ENCODE measurements at places on chromosomes 3 and 15.

- peak; percentile 14 for DNase-seq
Observed at GRCh38 chr15:84634228-84634837, 19.8 kb downstream of the WDR73 start.

DNA sequence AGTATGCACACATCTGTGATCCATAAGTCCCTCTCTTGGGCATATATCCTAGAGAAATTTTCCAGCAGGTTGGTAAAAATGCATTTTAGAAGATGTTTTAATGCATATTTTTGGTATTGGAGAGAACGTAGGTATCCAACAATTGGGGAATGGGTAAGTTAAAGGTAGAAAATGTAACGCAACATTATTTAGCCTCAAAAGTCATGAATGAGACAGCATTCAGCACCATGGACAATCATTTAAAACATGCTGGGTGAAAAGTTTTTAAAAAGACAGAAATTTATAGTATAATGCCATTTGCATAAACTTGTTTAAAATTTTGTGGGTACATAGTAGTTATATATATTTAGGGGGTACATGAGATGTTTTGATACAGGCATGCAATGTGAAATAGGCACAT lies 43.4 kb downstream of the TRIM69 start:
- DNase-seq = no peak

DNA sequence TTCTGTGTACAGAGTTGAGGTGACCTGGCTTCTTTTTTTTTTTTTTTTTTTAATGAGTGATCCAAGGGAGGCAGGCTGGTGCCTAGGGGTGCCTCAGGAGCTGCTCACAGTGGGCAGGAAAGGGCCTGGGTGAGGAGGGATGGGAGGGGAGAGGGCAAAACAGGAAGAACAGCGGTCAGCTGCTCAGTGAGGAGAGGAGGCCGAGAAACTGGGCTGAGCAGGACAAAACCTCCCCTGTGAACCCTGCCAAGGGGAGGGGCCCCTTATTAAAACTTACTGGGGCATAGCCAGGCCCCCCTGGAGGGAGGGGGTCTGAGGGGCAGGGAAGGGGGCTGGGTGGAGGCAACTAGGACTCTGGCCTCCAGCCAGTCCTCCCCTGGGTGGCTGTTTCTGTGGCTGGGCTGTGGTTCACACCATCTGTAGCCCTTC lies 3.5 kb downstream of the PLEKHO2 start:
- no peak for DNase-seq

DNA sequence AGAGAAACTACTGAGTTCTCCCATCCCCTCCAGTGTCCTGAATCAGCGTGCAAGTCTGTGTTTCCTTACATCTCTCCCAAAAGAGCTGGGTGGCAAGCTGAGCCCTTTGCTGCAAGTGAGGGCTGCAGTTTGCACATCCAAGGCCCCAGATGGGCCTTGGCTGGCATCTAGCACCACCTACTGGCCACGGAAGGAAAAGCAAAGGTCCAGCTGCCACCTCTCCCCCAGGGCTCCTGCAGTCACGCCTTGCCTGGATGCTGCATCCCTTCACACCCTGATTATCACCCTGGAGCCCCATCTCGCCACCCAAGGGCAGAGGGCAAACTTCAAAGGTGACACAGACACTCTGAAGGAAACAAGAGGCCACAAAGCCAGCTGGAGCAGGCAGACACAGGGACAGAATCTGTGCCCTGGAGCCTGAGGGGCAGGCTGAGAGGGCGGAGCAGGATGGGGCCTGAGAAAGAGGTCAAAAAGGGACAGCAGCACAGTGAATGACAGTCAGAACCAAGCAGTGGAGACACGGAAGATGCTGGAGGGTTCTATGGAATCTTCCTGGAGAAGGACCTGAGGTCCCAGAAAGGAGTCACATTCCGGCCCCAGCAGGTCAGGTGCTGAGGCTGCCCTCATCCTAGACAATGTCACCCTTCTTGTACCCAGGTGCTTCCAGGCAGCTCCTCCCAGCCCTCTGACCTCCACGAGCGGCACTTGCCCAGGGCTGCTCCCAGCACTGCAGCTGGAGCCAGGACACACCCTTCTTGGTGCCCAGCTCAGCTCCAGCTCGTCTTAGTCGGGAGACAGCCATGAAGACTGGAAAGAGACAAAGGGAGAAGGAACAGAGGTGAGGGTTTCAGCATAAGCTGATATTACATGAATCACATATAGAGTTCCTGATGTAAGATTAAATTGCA lies 18.3 kb upstream of the NTRK3 start:
- peak; percentile 77 for DNase-seq

- no peak for DNase-seq
Observed at GRCh38 chr3:72344647-72345046, 503.6 kb downstream of the SHQ1 start.

- no peak for DNase-seq
Observed at GRCh38 chr3:143410259-143410658, 290.7 kb downstream of the CHST2 start.

DNA sequence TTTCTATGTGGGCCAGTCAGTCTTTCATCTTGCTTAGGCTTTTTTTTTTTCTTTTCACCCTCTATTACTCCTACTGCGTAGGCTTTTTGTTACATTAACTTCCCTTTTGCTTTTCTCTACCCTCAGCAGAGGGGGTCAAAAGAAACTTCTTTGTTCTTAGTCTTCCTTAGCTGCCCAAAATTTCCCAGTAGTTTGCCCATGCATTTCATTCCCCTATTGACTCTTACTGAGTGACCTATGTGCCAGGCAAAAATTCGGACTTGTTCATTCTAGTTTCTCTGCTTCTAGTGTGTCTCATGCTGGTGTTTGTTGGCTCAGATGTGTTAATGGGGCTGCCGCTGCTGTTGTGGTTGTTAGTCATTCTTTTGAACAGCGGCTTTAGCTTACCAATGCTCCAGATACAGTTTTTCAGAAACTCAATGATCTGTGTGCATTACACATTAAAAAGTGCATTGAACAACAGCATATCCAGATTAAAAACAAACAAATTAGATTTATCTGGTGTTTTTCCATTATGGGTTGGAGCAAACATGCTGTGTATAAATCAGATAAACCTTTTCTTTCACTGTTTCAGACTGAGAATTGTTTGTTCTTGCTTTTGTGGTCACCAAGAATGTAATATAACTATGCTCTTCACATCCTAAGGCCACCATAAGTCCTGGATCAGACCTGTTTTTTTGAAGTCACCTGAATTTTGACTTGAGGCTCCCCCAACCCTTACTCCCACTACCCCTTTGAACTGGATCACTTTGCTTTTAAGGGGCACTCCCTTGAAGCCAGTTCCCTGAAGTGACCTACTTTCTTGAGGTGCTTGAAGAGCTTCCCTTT lies 43.1 kb downstream of the PDE8A start:
- DNase-seq = no peak

DNA sequence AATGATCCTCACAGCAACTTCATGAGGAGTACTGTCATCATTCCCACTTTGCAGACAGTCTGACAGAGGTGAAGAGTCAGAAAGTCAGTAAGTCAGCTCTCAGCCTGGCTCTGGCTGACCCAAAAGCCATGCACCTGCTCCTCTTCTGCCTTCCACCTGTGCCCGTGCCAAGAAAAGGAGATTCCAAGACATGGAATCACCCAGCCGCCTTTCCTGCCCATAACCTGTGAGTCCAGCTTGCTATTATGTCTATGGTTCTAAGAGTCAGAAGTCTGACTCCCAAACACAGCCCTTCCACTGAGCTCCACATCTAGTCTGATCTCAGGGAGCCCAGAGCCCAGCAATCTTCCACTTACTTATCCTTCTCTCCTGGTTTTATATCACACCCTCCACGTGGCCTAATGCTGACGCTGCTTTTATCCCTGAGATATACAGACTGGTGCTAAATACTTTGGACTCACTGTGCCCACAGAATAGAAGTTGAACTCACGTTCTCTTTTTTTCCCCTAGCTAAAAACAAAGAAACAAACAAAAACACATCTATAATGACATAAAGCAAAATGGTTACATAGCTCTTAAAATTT lies 66.0 kb downstream of the PLD1 start:
- DNase-seq = no peak

- DNase-seq = no peak
Observed at GRCh38 chr3:72421126-72421525, 427.1 kb downstream of the SHQ1 start.

DNA sequence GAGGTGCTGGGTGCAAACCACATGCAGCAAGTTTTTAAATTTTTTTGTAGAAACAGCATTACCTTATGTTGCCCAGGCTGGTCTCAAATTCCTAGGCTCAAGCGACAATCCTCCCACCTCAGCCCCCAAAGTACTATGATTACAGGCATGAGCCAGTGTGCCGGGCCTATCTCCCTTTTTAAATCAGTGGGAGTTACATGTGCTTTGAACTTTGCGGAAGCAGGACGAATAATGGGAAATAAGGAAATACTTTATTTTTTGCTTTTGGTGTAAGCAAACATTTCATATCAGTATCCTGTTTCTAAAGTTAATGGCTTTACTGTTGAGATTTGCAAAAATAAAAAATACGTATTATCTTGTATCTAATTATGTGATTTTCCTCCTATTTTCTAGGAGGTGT lies 9.1 kb downstream of the NR1D2 start:
- no peak for DNase-seq

Data from adipocyte (in vitro differentiated cells).